ENCODE measurements at places on chromosomes 2 and 18. TPM values are rescaled to one million over a fixed set of nuclear protein-coding genes. Genes with fewer than 3 reads are reported as not detected.

The MEIS1 gene
- total RNA-seq, result 6.0 TPM

The LIMS1 gene
- total RNA-seq, result 55.1 TPM

DNA sequence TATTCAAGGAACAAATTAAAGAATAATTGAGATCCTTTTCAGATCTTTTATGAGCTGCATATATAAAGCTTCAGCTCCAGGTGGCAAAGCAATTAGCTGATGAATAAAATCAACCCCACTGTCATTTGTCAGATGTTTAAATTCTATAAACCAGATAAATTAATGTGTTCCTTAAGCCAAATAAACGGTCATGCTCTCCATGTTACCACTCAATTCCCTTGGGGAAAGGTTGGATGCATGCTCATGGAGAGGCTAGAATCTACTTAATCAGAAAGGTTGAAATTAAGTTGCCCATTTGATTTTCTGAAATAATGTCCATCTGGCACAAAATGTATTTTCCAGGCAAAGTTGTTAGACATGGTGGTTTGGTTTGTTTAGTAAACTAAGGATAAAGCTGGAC, 282.5 kb upstream of the SPRED2 start:
- H3K27me3 ChIP-seq, result no peaks in the 10 kb centered on the region
- DNase-seq, result no peak
- no peak overlapping the region for H3K27ac ChIP-seq
- H3K36me3 ChIP-seq, result no peaks in the 10 kb centered on the region
- no peak overlapping the region for H3K4me3 ChIP-seq

GRCh38 chr2:188238386-188238785, 53.3 kb upstream of the GULP1 start:
- no peak for DNase-seq
- H3K27me3 ChIP-seq, result no peaks in the 10 kb centered on the region
- no peaks in the 10 kb centered on the region for H3K36me3 ChIP-seq

DNA sequence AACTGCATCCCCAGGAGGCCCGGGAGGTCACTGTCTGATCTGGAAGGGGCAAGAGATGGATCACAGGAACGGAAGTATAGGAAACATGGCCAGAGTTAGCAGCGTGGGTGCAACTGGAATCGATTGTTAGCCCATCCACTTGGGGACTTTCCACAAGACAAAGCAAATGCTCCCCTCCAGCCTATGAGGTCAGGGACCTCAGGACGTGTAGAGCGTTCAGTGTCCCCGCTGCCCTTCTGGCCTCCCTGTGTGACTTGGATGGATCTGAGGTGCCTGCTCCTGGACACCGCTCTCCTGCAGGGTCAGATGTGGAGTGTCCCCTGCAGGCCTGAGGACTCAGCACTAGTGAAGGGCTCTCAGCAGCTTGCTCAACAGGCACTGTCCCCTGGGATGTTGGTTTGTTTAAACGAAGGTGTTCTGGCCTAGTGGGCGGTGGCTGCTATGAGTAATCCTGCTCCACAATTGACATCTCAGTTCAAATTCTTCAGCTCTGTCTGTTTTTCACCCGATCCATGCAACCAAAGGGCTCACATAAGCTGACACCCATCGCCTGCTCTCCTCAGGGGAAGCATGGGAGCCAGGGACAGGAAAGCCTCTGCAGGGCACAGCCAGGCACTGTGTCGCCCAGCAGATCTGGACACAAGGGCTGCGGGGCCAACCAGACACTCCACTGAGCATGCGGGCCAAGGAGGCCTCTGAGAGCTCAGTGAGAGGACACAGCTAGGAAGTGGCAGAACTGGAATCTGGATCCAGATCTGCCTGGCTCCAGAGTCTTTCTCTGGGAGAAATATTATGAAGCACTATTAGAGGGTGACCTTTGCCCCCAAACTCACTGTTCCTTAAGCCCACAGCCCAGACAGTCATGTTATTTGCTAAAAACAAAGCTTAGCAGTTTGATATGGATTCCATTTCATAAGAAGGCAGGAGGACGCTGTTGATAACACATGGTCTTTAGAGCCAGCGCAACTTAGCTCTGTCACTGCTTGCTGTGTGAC, 78.5 kb downstream of the RHOB start:
- DNase-seq, result peak; percentile 96
- peaks cover 81% of the 10 kb centered on the region for H3K4me1 ChIP-seq
- peak overlapping the region; percentile 69 for H3K27ac ChIP-seq
- no peaks in the 10 kb centered on the region for H3K27me3 ChIP-seq
- peak overlapping the region; percentile 21 for H3K4me3 ChIP-seq

- H3K27me3 ChIP-seq, result no peaks in the 10 kb centered on the region
- H3K36me3 ChIP-seq, result no peaks in the 10 kb centered on the region
- no peak overlapping the region for H3K4me3 ChIP-seq
- DNase-seq, result no peak
Observed at GRCh38 chr2:33265584-33266338, 210.7 kb upstream of the RASGRP3 start.

All from HepG2 (cell line).